ENCODE measurements at places on chromosomes 4 and X. TPM values are rescaled to one million over a fixed set of nuclear protein-coding genes. Genes with fewer than 3 reads are reported as not detected.

Gene ZDHHC15
- not detected for total RNA-seq

Gene PNMA6A
- total RNA-seq, result 1.0 TPM

DNA sequence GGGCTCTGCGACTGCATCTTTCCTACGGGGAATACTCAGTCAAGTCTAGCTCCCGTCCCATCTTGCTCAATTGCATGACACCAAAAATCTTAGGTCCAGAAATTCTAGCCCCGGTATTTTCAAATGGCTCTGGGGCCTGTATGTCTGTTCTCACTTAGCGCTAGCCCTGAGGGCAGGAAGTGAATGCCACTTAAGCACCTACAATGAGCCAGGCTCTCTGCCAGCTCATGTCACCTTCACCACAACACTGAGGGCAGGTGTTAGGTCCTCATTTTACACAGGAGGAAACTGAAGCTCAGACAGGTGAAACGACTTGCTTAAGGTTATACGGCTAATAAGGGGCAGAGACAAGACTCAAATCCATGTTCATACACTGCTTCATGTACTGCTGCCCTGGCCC is 282.8 kb downstream of the PPP1R2C start:
- DNase-seq, result no peak

Gene ODAPH
- not detected for total RNA-seq

Gene SLC26A1
- total RNA-seq, result not detected

GRCh38 chrX:110145854-110146253 is 142.9 kb downstream of the TMEM164 start:
- DNase-seq, result no peak

GRCh38 chr4:68361146-68361589 is 11.3 kb upstream of the YTHDC1 start:
- peak; percentile 16 for DNase-seq

Gene ARMCX1
- total RNA-seq, result 23.9 TPM

- peak; percentile 40 for DNase-seq
Observed at GRCh38 chr4:53598901-53599300, 7.6 kb upstream of the LNX1 start.

Gene PNMA3
- total RNA-seq, result not detected

DNA sequence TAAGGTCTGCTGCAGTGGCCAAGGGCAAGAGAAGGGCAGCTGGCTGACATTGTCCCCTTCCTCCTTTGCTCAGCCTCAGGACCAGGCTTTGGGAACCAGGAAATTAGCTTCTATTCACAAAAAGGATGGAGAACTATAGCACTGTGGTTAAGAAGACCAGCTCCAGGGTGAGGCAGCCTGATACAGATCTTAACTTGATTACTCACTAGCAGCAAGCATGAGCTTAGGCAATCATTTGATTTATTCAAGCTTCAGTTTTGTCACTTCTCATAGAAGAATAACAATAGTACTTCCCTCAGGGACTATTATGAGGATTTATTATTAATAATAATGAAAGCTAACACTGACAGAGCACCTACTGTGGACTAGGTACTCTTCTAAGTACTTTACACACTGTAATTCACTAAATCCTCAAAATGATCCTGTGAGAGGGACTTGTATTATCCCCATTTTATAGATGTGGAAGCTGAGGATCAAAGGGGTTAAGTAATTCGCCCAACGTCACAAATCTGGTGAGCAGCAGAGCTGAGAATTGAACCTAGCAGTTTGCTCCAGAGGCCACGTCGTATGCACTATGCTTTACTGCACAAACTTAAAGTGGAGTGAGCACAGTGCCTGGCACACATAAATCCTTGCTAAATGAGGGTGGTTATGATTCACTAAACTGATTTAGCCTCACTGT is 130.4 kb upstream of the PAK3 start:
- DNase-seq, result no peak

DNA sequence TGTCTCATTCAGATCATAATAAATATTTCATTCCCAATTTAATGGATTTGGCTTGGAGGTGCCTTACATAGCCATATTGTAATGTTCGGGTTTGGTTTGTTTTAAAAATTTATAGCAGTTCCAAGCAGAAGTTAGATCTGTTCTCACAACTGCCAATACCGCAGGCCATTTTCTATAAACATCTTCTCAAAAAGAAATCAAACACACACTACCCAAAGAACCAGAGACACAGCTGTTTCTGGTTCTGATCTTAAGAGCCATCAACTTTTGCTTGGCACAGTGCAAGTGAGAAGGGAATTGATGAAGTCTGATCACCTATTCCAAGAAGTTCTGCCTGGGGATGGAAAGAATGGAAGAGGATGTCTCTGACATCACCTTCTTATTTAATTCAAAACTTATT is 22.9 kb downstream of the MID1IP1 start:
- DNase-seq, result no peak

DNA sequence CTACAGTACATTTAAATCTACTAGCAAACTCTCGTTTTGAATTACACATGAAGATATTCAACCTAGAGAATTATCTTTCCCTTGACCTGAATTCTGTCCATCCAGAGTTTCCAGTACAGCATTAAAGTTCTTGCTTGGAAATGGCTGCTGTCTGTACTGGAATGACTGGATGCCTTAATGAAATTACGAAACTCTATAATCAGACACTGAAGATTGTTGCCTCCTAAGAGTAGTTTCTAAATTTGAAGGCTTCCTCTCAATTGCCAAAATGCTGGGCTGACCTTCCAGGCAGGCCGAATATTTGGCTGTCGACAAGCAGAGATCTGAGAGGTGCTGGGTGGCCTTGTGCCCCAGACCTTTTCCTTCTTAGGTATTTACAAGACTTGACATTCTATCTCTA is 215.1 kb upstream of the GPC4 start:
- DNase-seq, result no peak
